Activated naive CD4-positive, alpha-beta T cell treated with anti-CD3 and anti-CD28 coated beads, Interleukin-2, amount 50 U/mL, for 16 hours (primary cell): ENCODE measurements at places on chromosomes 16 and 17.
A peak's percentile ranks its signal among the peaks of the same experiment; 100 is the strongest.

DNA sequence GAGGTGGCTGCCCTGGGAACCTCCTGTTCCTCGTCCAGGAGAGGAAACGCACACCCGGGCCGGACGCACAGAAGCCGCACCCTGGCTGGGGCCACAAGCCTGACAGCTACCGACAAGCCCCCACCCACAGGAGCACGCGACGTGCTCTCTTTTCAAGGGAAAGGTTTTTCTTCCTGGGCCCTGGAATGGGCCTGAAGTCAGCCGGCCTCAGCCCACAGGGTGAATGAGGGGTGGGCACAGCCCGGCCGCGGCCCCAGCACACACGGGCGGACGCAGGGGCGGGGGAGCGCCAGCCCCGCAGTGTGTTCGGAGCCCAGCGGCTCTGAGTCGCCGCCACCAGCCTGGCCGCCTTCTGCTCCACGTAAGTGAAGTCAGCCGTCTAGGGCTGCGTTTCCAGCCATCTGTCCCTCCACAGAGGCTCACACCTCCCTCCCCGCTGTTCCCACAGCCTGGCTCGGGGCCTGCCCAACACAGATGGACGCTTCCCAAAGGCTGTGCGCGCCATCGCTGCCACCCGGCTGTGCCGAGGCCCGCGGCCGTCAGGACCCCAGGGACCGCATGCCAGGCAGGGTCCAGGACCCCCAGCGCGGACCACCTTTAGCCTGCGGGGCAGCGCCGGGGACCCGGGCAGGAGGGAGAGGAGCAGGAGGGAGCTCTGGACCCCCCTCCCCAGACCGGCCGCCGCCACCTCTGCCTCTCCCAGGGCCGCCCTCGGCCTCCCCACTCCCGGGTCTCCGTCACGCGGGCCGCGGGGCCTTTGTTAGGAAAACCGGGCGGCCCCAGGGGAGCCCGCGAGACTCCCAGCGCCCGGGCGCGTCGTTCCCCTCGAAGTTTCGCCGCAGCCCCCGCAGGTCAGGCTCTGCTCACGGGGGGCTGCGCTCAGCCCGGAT is 36.8 kb downstream of the CBFA2T3 start:
- DNase-seq = no peak

DNA sequence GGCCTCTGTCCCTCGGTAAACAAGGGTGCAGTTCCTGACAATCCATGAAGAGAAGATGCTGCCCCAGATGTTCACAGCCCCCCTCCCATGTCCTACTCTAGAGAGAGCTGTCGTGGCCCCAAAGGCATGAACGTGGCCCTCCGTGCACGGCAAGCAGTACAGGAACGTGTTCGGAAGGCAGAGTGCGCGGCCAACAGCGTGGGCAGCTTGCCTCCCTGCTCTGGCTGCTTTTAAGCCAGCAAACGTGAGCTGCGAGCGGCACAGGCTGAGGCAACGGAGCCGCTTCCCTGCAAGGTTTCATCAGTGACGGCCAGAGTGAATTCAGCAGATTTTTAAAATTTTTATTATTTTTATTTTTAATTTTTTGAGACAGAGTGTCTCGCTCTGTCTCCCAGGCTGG is 37.2 kb downstream of the PEMT start:
- no peak for DNase-seq

GRCh38 chr16:13793841-13794409 is 126.0 kb upstream of the ERCC4 start:
- DNase-seq = no peak

GRCh38 chr17:41586863-41587495 is at the start of gene KRT14:
Gene KRT14 (minus strand): TSS chr17:41586895. CDS start chr17:41586834, 61 bp downstream.
- no peak for DNase-seq

DNA sequence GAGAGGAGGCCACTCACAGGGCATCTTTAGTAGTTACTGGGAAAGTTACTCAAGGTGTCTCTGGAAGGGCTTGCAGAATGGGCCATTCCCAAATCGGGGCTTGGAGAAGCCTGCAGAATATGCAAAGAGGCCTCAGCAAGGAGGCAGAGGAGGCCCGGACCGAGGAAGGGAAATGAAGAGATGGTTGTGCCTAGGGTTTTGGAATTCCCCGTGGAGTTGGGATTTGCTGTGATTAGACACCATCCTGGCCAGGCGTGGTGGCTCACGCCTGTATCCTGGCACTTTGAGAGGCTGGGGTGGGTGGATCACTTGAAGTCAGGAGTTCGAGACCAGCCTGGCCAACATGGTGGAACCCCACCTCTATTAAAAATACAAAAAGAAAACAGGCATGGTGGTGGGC is 193.0 kb downstream of the IRF8 start:
- DNase-seq = no peak

DNA sequence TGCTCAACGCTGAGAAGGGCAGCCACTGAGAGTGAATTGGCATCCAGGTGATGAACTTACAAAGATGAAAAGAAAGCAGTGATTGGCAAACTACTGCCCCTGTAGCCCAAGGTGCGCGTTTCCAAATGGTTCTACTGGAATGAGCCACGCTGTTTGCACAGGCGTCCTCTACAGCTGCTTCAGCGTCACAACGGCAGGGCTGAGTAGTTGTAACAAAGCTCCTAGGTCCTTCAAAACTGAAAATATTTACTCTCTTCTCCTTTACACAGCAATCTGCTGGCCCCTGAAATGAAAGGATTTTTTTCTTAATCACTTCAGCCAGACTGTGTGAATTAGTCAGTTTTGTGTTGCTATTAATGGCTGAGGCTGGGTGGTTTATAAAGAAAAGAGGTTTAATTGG is 107.2 kb upstream of the FOXF1 start:
- DNase-seq = no peak

- DNase-seq = no peak
Measured at GRCh38 chr16:14181371-14182050, 110.4 kb downstream of the MRTFB start.

- DNase-seq = no peak
Measured at GRCh38 chr17:10743316-10744009, 13.6 kb upstream of the TMEM220 start.

DNA sequence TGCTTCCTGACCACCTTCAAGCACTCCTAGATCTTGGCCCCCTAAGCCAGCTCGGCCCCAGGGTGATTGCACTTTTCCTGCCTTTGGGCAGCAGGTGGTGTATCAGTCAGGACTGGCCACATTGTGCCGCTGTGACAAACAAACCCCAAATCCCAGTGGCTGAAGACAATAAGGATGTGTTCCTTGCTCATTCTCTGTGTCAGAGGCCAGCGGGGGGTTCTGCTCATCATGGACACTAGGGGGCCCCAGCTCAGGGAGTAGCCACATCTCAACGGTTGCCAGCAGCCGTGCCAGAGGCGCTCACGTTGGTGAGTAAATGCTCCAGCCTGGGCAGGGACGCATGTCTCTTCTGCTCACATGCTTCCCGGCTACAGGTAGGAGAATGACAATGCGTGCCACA is 60.4 kb downstream of the ZDHHC7 start:
- peak; percentile 30 for DNase-seq

GRCh38 chr16:359871-360697 is 7.6 kb upstream of the AXIN1 start:
- DNase-seq = no peak

GRCh38 chr16:4309833-4310266 is 6.0 kb upstream of the GLIS2 start:
- DNase-seq = peak; percentile 65

- no peak for DNase-seq
Measured at GRCh38 chr16:15739950-15740349, 89.9 kb downstream of the NDE1 start.

GRCh38 chr16:84570739-84571403 is 47.0 kb downstream of the COTL1 start:
- no peak for DNase-seq

- no peak for DNase-seq
Measured at GRCh38 chr17:71922439-71922838, 198.4 kb upstream of the SOX9 start.

DNA sequence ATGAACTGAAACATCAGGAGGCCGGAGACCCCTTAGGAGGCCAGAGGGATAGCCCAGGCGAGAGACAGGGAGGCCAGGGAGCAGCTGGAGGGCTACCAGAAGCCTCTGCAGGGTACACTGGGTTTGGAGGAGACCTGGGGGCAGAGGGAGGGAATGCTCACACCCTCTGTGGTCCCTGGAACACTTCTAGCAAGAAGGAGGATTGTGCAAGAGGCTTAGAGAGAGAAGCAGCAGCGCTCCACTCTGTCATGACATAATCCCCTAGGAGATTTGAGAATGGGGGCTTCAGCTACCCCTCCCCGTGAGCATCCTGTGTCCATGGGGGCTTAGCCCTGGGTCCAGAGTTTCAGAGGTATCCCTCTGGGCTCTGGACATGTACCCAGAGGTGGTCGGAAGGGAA is 15.8 kb downstream of the GPR142 start:
- no peak for DNase-seq

DNA sequence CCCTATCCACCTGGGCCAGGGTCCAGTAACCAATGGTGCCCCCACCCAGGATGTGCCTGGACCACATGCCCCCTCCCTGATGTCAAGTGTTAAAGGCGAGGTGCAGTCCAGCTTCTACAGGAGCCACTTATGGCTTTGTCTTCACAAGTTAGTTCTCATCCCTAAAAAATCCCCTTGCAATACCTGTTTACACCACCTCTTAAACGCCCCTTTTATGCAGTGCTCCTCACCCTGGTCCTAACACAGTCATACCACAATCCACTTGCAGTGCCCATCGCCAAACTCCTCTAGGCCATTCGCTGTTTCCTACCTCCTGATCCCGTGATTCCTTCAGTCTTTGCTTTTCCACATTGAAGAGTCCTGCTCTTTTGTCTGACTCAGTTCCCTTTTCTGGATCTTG is 7.1 kb downstream of the GLYR1 start:
- DNase-seq = no peak

- DNase-seq = no peak
Measured at GRCh38 chr17:10792151-10792550, 11.7 kb downstream of the TMEM238L start.

DNA sequence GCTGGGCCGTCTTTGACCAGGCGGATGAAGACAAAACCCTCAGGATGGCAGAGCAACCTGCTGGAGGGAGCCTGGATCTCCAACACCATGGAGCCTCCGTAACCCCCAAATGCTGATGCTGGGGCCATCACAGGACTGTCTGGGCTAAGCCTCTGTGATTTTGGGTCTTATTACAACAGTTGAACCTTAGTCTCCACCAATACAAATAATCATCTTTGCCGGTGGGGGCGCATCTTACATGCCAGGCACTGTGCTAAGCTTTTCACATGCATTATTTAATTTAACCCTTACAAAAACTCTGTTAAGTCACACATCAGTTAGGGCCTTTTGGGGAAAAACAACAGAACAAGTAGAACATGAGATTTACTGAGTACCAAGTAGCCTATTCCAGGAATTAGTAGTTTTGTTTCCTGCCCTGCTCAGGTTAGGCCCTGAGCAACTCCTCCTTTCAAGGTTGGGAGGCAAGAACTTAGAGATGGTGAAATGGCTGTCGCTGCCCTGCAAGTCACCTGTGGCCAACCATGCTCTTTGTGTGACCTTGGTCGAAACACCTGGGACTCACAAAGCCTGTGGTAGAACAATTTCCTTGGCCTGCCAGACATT is 8.9 kb upstream of the ITGAM start:
- DNase-seq = no peak

DNA sequence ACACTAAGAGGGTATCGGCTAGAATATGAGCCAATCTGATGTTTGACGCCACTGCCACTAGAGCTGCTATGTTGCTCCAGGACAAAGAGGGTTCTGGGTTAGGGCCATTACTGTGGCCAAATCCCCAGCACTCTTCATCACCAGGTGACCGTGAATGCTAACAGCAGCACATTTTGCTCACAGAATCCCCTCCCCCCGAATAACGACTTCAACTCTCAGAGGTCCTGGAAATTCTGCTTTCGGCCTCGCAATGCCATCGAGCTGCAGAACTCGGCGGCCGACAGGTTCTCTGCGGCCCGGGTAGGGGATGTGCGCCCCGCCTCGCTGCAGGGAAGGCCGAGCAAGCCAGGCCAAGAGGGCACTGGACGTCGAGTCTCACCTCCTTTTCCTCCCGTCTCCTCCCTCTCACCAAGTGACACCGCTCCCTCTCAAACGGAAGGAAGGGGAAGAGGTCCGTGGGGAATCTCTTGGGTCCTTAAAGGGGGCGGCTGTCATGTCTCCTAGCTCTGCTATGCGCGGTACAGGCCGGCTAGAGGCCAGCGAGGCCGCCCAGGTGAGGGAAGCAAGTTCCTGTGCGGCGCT is 31.9 kb downstream of the CDK5R1 start:
- DNase-seq = no peak

GRCh38 chr16:11165349-11165748 is 90.7 kb downstream of the SOCS1 start:
- DNase-seq = no peak

DNA sequence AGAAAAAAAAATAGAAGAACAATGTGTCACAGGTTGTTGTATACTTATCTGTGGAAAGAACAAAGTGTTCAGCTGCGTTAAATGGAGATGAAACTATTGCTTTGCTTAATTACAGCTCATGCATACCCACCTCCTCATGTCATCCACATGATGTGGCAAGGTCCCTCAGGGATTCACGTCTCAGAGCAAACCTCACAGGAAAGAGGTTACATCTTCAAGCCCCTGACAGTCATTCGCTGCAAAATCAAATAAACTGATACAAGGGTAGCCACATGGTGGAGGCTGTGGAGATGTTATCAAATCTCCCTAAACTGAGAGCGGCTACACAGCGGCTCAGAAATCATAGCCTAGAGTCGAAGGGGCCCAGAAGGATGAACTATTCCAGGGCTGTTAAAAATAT is 21.1 kb downstream of the GINS3 start:
- no peak for DNase-seq

GRCh38 chr17:66422186-66422585 is 119.8 kb downstream of the PRKCA start:
- DNase-seq = no peak

DNA sequence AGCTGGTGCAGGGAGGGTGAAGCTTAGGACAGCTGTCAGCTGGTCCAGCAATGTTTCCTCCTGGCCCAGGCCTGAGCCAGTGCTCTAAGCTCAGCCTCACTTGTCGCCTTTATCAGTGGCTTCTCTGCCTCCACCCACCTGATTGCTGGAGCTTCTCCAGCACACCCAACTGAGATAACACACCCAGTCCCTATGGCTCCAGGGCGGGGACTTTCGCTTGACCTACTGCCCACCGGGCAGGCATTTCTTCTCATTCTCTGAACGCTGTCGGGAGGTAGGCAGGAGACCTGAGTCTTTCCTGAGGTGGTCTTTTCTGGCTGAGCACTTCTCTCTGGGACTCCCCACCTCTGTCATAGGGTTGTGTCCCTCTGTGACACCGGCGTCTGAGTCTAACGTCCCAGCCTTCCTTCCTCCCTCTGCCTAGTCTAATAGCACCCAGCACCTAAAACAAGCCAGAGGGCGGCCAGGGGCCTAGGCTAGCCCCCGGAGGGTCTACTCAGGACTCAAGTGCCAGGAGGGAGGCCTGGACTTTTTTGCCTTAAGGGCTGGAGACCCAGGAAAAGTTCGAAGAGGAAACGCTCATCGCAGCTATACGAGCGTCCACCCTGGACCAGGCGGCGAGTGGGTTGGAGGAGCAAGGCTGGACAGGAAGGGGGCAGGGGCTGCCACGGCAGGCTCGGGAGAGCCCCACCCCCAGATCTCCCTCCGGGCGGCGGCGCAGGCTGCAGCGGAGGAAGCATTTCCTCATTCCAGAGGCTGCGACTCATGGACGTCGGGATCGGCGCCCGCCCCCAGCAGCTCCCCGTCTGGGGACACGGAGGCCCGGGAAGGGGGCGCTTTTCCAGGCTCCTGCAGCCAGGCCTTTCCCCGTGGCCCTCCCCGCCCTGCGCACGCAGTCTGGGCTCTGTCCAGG is 756 bp downstream of the TAX1BP3 start:
- DNase-seq = no peak
